ENCODE measurements at places on chromosomes 16 and 17.

DNA sequence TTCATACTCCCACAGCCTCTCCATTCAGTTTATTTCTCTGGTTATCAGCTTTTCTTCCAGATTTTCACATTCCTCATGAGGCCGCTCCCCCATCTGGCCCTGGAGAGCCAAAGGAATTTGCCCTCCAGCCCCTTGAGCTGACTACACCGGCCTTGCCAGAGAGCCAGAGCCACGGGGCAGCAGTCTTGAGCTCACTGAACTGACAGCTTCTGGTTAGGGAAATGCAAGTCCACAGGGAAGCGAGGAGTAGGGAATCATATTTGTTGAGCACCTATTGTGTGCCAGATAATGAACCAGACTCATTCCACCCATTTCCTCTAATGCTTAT, 102.4 kb downstream of the ABCC12 start:
- DNase-seq: no peak

DNA sequence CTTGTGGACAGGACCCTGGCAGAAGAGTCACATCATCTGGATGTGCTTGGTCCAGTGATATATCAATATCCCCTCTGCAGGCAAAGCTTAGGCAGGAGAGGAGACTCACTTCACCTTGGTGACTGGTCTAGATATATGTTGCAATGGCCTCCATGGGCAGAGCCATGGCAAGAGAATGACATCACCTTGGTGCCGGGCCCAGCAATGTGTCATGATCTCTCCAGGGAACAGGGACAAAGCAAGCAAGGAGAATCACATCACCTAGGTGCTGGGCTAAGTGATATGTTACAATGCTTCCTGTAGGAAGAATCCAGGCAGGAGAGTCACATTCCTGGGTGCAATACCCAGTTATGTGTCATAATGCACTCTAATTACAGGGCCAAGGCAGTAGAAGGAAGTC, 2106.2 kb downstream of the TP53TG3F start:
- DNase-seq: no peak

DNA sequence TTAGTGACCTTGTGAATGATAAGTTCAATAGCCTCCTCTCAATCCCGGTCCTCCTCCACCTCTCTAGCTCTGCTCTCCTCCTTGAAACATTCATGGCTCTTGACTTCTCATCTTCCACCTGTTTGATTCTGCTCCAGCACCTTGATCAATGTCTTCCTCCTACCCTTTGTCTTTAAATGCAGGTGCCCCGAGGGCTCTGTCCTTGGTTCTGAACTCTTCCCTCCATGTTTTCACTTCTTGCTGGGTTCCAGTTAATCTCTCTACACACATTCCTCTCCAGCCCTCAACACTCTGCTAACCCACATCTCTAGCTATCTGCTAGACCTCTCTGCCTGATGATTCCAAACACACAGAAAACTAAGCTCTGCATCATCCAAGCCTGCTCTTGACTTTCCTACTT, 13.4 kb downstream of the CD300E start:
- no peak for DNase-seq

- no peak for DNase-seq
These were observed 53.2 kb upstream of the ZNF750 start for GRCh38 chr17:82892899-82893565.

GRCh38 chr16:56607109-56607618, 1.2 kb upstream of the MT2A start:
- DNase-seq: no peak

GRCh38 chr17:82836823-82837357, 2.9 kb downstream of the ZNF750 start:
- no peak for DNase-seq

DNA sequence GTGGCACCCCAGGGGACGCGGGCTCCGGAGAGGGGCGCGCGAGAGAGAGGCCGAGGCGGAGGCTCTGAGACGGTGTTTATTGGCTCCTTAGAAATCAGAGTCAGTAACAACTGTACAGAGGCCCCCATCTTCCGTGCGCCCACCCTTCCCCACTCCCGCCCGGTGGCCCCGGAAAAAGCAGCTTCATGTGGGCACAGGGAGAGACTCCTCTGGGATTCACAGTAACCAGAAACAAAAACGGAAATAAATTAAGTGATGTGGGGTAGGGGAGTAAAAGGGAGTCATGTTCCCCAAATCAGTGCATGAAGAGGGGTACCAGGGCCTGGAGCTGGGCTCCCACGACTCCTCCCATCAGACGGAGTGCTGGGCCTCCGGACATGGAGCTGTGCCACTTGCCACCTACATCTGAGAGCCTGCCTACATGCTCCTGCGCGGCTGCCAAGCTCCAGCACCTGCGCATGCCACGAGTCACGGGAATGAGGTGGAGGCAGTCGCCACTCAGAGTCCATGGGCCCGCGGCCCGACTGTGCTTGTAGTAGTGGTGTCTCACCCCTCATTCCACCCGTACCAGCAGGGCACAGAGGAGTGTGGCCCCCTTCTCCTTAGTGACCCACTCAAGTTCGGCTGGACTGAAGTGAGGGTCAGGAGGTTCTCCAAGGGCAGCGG, 543 bp upstream of the GPS2 start:
- DNase-seq: no peak

DNA sequence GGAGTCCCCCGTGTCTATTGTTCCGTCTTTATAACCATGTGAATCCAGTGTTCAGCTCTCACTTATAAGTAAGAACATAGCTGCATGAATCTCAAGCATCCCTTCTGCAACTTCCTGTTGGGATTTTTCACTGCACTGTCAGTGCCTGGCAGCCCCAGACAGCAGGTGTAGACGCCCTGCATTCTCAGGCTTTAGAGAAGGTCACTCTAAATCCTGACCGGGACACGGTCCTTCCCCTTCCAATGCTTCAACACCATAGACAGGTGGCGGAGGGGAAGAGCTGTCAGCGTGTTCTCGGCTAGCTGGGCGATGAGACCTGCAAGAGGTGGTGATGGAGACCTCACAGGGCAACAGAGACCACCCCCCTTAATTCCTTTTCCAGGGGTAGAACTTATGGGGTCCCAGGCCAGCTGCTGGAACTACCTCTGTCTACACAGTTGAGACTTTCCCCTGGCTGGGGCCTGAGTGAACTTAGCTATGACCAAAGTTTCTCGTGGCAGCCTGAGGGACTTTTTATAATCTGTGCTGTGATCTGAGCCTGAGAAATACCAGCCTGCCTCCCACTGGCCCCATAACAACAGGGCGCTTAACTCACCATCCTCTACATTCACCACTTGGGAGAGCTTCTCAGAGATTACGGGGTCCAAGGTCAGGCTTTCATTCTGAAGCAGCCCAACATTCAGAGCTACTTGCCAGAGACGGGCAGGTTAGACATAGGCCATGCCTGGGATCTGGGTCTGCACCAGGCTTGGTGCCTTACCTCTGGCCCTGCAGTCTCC, 143.2 kb upstream of the TNRC6C start:
- DNase-seq: no peak

DNA sequence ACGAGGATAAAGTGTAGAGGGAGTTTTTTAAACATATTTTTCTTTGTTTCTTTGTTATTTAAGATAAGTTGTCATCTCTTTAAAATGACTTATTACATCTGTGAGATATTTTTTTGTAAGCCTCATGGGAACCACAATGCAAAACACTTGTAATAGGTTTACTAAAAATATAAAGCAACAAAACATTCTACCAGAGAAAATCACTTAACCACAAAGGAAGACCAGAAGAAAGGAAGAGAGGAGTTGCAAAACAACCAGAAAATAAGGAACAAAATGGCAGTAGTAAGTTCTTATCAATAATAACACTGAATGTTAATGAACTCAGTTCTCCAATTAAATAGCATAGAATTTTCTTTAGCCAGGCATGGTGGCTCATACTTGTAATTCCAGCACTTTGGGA, 22.9 kb downstream of the DHRS7B start:
- DNase-seq: no peak

- no peak for DNase-seq
These were observed 26.3 kb downstream of the VPS53 start for GRCh38 chr17:688100-688989.

DNA sequence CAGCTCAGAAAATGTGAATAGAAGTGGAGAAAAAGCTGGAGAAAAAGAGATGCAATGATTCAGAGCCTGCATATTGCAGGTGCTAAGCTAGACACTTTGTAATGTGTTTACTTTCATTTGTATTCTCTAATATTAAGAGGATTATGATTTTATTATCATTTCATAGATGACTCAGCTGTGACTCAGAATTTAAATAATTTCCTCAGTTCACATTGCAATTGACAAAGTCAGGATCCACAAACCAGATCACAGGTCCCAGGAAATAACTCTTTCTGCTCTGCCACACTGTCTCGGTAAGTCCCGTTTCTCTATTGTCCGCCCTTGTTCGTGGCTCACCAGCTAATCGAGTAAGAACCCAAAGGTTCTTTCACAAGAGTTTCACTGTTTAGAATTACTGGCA, 235.4 kb upstream of the MON1B start:
- DNase-seq: no peak

- DNase-seq: no peak
These were observed 4.6 kb downstream of the GNA13 start for GRCh38 chr17:65051922-65052321.

GRCh38 chr17:43469145-43469544, 14.6 kb upstream of the DHX8 start:
- DNase-seq: no peak

- DNase-seq: no peak
These were observed 118.4 kb downstream of the VPS53 start for GRCh38 chr17:596287-596686.

DNA sequence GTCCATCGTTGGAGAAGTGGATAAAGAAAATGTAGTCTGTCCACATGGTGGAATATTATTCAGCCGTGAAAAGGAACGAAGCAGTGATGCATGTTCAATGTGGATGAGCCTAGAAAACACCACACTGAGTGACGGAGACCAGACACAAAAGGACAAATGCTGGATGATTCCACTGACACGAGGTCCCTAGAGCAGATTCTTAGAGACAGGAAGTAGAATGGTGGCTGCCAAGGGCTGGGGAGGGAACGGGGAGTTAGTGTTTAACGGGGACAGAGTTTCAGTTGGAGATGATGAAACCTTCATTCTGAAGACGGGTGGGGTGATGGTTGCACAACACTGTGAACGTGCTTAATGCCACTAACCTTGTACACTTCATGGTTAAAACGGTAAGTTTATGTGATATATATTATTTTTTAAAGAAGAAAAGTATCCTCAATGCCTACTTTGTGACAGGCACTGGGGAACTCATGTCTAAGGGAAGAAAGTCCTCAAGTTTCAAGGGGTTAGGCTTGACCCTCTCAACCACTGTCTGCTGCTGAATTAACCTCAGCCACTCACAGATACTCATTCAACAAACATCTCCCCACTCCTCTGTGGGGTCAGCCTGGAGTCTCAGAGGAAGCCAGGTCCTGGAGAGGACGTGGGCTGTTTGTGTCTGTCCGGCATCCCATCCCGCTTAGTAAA, 17.6 kb downstream of the C16orf74 start:
- no peak for DNase-seq

DNA sequence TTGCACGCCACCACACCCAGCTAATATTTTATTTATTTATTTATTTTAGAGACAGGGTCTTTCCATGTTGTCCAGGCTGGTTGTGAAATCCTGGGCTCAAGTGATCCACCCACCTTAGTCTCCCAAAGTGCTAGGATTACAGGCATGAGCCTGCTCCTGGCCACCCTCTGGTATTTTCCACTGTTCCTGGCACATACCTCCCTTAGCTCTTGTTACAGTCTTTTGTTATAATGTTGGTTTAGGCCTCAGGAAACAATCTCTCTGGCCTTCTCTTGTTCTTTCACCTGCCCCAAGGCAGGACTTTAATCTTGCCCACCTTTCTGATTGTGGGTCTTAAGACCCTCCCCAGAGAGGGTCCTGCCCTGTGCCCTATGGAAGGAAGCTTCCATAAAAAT, 3.6 kb upstream of the CYTH1 start:
- DNase-seq: no peak

GRCh38 chr16:23999663-24000062, 163.9 kb downstream of the PRKCB start:
- no peak for DNase-seq

DNA sequence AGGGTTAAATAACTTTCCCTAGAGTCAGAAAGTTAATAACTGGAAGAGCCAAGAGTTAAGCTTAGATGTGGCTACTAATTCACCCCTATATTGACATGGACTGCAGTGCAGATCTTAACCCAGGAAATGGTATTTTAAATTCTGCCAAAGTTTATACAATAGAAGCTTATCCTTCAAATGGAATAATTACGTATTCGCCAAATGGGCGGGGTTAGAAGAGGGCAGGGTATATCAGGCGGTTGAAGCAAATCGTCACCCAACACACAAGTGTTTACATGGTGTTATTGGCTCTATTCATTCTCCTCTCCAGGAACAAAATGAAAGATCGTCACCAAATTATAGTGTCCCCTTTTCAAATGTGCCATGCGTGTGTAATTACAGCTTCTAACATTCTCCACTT, 182.7 kb downstream of the PRKCB start:
- peak; percentile 17 for DNase-seq

DNA sequence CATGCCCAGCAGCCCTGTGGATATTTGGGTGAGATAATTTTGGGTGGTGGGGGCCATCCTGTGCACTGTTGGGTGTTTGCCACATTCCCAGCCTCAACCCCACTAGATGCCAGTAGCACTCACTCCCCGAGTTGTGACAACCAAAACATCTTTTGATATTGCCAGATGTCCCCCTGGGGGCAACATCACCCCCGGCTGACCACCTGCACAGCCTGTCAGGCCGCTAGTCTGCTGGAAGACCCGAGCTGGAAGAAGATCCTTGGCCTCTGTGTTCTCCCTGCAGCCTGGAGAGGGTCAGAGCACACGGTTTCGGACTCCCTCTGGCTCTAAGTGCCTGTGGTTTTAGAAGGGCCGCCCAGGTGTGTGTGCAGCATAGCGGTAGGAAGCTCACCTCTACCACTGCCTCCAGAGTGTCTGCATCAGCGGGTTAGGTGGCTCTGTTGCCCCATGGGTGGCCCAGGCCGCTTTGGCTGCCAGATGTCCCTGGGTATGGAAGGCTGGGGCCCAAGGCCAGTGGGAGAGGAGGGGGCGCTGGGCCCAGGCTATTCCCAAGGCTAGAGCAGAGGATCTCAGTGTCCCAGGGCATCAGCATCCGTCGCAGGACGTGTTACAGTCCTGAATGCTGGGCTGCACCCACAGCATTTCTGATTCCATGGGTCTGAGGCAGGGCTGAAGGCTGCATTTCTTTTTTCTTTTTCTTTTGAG, 195.8 kb upstream of the GSE1 start:
- no peak for DNase-seq

- DNase-seq: no peak
These were observed 2.8 kb downstream of the HAPSTR1 start for GRCh38 chr16:9094011-9094846.

All from NCI-H2081 (cell line).